HFFc6 (cell line): ENCODE measurements at places on chromosomes 7 and 10. TPM values are rescaled to one million over a fixed set of nuclear protein-coding genes. Genes with fewer than 3 reads are reported as not detected.
A peak's percentile ranks its signal among the peaks of the same experiment; 100 is the strongest.

The C10orf62 gene
- total RNA-seq: not detected in 3 replicates

The ANKRD7 gene
- total RNA-seq: not detected in 2 replicates

DNA sequence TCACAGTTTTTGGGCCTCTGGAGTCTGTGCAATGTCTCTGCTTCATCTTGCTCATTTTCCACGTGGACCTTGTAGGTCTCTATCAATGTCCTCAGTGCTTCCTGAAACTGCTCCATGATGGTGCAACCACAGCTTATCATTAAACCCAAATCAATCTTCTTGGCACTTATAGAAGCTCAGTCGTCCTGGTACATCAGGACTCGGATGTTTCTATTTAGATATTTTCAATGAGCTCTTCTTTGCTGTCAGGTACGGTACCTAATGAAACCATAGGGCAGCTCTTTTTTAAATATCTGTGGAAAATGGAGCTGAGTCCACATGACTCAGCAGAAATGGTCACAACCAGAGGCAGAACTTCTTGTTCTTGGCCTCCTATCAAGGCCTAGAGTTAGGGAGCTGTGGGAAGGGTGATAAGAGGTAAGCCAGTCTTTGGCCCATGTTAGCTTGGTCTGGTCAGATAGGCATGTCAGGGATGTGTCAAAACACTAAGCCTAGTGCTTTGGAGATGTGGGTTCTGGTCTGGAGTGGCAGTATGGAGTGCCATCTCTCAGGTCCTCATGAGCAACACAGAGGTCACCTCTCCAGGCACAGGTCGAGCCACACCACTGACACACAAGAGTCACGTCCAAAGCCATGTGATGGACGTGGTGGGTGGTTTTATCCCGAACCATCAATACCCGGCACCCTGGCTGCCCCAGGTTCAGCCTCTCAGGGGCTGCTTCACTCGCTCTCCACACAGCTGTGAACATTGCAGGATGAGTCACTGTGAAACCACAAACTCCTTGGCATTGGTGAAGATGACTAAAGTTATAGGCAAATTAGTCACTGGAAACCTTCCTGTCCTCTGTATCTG, 87.0 kb downstream of the TBXAS1 start:
- DNase-seq: peak; percentile 98
- H3K27me3 ChIP-seq: peaks cover 9% of the 10 kb centered on the region
- 0 out of 2 replicates have a peak, but pooled peaks cover 3% of the 10 kb centered on the region for H3K36me3 ChIP-seq

GRCh38 chr10:7478727-7479457, 68.1 kb upstream of the SFMBT2 start:
- H3K27me3 ChIP-seq: no peaks in the 10 kb centered on the region; the same call in 1 of the 2 replicates
- H3K4me1 ChIP-seq: no peaks in the 10 kb centered on the region
- no peak overlapping the region for H3K4me3 ChIP-seq
- no peak for DNase-seq
- no peak overlapping the region for H3K27ac ChIP-seq

DNA sequence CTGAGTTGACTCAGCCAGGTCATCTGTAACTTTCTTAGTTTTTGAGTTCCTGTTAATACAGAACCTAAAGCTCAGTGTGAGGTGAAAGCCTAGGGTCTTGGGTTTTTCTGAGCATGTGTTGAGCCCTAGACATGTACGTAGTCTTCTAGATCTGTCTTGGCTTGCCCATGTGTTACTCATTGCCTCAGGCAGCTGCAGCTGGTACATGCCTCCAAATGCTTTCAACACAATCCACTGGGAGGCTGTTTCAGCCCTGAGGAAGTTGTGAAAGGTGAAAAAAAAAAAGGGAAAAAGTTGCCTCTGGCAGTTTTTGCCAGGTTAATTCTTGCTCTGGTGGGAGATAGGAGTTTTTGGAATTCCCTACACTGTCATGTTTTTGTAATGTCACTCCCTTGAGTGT, 134.6 kb downstream of the RNF216 start:
- H3K36me3 ChIP-seq: peaks cover 60% of the 10 kb centered on the region
- H3K4me1 ChIP-seq: peaks cover 34% of the 10 kb centered on the region
- peak; percentile 33 for DNase-seq
- peaks cover 4% of the 10 kb centered on the region for H3K27me3 ChIP-seq
- no peak overlapping the region for H3K4me3 ChIP-seq
